Fibroblast of mammary gland (primary cell): ENCODE measurements at places on chromosomes 11 and 22.

DNA sequence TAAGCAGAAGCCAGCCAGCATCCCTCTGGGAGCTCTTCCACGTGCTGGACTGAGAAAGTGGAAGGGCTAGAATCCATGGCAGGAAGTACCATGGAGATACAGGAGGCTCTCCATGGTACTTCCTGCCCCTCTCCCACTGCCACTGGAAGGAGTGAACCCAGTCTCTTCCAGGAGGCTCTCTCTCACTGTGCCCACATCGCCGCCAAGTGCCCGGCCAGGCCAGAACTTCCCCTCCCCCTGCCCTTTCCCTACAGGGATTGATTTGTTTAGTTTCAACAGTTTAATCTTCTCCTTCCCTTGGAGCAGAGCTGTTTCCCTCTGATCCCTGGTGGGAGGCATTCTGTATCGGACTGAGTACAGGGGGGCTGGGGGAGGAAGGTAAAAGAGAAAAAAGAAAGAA, 133.6 kb downstream of the DSCAML1 start:
- no peak for DNase-seq

GRCh38 chr22:36874736-36875135, 13.9 kb downstream of the NCF4 start:
- DNase-seq = no peak

DNA sequence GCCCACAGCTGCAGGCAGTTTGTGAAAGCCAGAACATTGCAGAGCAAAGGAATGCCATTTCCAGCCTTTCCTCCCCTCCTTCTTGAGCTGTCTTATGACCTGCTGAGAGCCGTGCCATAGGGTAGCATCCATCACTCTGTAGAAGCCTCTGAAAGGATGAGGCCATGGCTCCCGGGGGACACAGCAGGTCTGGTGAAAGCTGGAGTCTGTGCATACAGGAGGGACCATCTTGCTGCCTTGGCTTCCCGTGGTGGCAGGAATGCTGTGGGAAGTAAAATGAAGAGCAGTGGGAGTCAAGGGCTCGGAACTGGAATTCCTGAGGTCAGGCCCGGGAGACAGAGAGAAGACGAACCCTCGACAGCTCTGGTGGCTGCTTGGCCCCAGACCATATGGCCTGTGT, 30.9 kb downstream of the ANO1 start:
- DNase-seq = no peak

GRCh38 chr11:86335131-86335767, 33.2 kb downstream of the HIKESHI start:
- no peak for DNase-seq

DNA sequence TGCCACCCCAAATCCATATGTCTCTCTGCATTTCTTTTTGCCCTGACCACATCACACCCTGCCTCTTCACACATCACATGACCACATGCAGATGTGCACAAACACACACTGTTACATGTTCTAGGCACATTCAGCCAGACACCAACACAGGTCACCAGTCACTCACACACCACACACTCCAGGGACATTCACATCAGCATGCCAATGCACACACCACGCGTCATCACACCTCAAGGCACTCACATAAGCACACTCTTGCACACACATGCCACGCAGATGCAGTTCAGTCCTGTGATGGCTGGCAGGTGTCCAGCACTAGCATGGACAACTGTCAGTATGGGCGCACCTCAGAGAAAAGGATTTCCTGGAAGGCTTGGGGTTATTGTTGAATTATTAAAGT, 77.0 kb upstream of the MYOD1 start:
- no peak for DNase-seq

DNA sequence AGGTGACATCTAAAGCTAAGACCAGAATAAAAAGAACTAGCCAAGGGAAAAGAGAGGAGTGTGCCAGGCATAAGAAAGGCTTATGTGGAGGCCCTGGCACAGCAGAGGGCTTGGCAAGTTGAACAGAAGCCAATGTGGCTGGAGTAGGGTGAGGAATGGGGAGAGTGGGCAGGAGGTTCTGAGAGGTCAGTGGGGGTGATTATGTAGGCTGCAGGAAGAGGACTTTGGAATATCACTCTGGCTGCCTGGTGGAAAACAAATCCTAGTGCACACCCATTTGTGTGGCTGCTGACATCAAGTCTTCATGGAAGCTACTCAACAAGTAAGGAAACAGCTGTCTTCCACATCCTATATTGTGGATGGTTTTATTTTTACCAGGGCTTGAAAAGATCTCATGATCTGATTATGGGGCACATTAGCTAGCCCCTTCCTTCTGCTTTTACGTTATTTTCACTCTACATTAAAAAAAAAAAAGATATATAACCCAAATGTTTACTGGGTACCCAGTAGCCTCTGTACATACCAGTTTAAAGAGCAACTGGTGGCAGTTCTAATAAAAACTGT, 3.4 kb downstream of the MRPL16 start:
- no peak for DNase-seq

- no peak for DNase-seq
These were observed 25.5 kb upstream of the ACR start for GRCh38 chr22:50712341-50713007.

- DNase-seq = peak; percentile 78
These were observed 73.3 kb downstream of the FAM76B start for GRCh38 chr11:95716266-95716665.

- DNase-seq = peak; percentile 96
These were observed 694.7 kb downstream of the NTM start for GRCh38 chr11:132064987-132065620.
